ENCODE measurements at places on chromosomes 3 and 15.

DNA sequence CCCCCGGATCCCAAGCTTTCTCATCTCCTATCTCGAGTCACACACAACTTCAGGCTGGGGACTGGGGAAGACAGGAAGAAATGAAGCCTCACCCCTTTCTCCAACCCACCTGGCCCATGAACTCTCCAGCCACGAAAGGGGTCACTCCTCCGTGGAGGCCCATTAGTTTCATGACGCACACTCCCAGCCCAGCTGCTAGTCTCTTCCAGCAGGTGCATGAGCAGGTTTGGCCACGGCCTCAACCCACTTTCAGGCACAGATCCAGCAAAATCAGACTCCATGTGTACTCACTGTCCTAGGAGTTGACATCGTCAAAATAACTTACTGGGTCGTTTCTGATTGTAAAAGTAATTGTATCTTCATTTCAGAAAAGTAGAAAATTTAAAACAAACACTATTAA is 76.6 kb downstream of the C3orf70 start:
- no peaks in the 10 kb centered on the region for H3K36me3 ChIP-seq
- H3K27me3 ChIP-seq, result peaks cover 15% of the 10 kb centered on the region
- no peak for DNase-seq
- H3K4me1 ChIP-seq, result no peaks in the 10 kb centered on the region
- H3K4me3 ChIP-seq, result no peak overlapping the region
- no peak overlapping the region for H3K27ac ChIP-seq

DNA sequence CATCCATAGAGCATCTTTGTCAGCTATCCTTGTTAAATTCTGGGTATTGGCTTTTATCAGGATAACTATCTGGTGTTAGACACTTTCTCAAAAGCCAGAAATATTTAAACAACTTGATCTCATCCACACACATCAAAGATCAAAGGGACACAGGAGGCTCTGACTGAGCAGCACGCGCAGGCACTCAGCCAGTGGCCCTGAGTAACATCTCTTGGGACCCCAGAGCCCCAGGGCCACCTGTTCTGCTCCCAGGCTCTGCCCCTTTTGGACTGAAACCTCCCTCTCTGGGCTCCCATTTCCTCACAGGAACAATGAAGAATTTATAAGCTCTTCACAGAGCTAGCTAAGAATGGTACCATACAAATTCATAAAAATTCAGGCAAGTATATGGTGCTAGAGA is 16.1 kb downstream of the ATP10A start:
- no peak for DNase-seq
- peak overlapping the region; percentile 56 for H3K4me3 ChIP-seq
- no peaks in the 10 kb centered on the region for H3K27me3 ChIP-seq
- H3K4me1 ChIP-seq, result peaks cover 49% of the 10 kb centered on the region

DNA sequence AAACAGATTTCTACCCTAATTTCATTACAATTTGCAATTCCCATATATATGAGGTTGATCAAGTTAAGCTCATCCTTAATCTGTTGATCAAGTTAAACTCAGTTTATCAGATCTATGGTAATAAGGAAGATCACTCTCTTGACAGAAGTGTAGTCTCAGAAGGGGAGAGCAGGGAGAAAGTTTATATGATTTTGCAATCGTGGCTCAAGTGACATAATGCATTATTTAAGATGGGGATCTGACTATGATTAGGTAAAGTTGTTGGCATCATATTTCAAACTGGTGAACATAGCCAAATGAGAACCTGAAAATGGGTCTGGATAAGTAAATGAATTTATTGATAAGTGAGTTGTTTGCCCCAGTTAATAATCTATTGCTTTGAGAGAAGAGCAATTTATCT is 995.3 kb downstream of the OTOL1 start:
- H3K27me3 ChIP-seq, result no peaks in the 10 kb centered on the region
- H3K4me3 ChIP-seq, result no peak overlapping the region
- H3K27ac ChIP-seq, result no peak overlapping the region
- no peaks in the 10 kb centered on the region for H3K36me3 ChIP-seq

- no peak for DNase-seq
- H3K27ac ChIP-seq, result no peak overlapping the region
- no peak overlapping the region for H3K4me3 ChIP-seq
- no peaks in the 10 kb centered on the region for H3K4me1 ChIP-seq
- H3K27me3 ChIP-seq, result no peaks in the 10 kb centered on the region
Measured at GRCh38 chr3:25403968-25404367, 24.1 kb upstream of the RARB start.

- H3K4me1 ChIP-seq, result no peaks in the 10 kb centered on the region
- H3K36me3 ChIP-seq, result no peaks in the 10 kb centered on the region
- H3K27me3 ChIP-seq, result peaks cover 12% of the 10 kb centered on the region
- no peak for DNase-seq
Measured at GRCh38 chr15:82312586-82313349, 36.5 kb downstream of the GOLGA6L10 start.

DNA sequence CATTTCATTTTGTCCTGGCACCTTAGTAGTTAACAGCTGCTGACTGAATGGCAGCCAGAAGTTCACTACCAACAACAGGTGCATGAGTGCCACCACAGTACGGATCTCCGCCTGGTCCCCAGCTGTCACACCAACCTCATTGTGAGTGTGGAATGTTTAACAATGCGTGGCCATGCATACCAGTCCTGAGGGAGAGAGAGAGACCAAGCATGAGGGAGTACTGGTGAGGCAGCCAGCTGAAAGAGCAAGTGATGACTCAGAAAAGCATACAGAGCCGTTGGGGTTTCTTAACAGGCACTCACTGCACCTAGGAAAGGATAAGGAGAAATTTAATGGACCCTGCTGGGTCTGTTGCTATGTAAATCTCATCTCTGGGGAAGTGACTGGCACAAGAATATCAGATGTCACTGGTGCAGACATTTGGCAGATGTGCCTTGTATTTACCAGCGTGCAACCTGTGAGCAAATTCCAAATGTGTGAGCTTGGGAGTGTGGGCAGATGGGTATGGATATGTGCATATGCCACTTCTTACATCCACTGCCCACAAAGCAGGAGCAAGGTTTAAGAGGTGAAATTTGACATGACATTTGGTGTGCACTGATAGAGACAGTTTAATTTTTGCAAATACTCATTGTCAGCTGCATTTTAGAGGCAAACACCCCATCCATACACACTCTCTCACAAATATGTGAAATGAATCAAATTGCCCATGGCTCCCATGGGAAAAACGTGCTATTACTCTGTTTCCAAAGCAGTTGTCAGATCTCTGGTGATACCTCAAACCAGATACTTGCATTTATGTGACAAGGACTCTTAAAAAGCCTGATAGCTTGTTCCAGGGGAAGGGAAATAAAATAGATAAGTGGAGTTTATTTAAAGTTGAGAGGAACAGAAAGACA is 245.2 kb upstream of the ARPP21 start:
- no peak for DNase-seq
- H3K36me3 ChIP-seq, result no peaks in the 10 kb centered on the region
- no peak overlapping the region for H3K27ac ChIP-seq
- no peak overlapping the region for H3K4me3 ChIP-seq
- no peaks in the 10 kb centered on the region for H3K27me3 ChIP-seq

DNA sequence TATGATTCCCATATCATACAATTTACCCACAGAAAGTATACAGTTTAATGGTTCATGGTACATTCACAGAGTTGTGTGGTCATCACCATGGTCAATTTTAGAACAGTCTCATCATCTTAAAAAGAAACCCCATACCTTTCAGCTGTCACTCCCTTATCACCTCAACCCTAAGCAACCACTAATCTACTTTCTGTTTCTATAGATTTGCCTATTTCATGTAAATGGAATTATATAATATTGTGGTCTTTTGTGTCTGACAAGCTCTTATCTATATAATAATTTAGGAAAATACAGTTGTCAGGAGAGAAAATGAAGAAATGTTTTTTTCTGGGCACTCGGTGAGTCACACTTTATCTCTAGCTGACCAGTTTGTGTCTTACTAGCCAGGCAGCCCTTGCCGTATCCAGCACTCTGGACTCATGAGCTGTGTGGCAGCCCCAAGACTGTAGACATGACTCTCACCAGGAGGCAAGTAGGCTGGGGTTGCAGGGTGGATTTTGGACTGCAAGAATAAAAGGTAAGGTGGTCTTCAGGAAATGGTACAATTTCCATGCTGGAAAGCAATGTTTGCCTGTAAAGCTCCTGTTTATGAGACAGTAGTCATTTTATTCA is 234.6 kb downstream of the THRB start:
- no peaks in the 10 kb centered on the region for H3K27me3 ChIP-seq
- H3K4me3 ChIP-seq, result no peak overlapping the region
- DNase-seq, result no peak
- no peak overlapping the region for H3K27ac ChIP-seq

GRCh38 chr3:134369861-134370596 is 4.2 kb downstream of the AMOTL2 start:
- H3K4me3 ChIP-seq, result no peak overlapping the region
- no peak overlapping the region for H3K27ac ChIP-seq
- peaks cover 4% of the 10 kb centered on the region for H3K36me3 ChIP-seq
- H3K4me1 ChIP-seq, result peaks cover 8% of the 10 kb centered on the region
- no peak for DNase-seq

- no peaks in the 10 kb centered on the region for H3K36me3 ChIP-seq
- no peaks in the 10 kb centered on the region for H3K4me1 ChIP-seq
- no peaks in the 10 kb centered on the region for H3K27me3 ChIP-seq
- DNase-seq, result no peak
- H3K27ac ChIP-seq, result no peak overlapping the region
- no peak overlapping the region for H3K4me3 ChIP-seq
Measured at GRCh38 chr15:87817553-87817952, 439.0 kb downstream of the NTRK3 start.

- no peaks in the 10 kb centered on the region for H3K27me3 ChIP-seq
- no peaks in the 10 kb centered on the region for H3K4me1 ChIP-seq
- peaks cover 3% of the 10 kb centered on the region for H3K36me3 ChIP-seq
- no peak for DNase-seq
Measured at GRCh38 chr3:73687106-73688004, 62.6 kb upstream of the PDZRN3 start.

GRCh38 chr3:30660656-30661055 is 54.3 kb downstream of the TGFBR2 start:
- no peak for DNase-seq
- peaks cover 42% of the 10 kb centered on the region for H3K36me3 ChIP-seq
- H3K27ac ChIP-seq, result peak overlapping the region; percentile 96
- H3K4me3 ChIP-seq, result peak overlapping the region; percentile 31
- no peaks in the 10 kb centered on the region for H3K27me3 ChIP-seq

GRCh38 chr15:47897525-47897924 is 180.2 kb downstream of the SEMA6D start:
- H3K36me3 ChIP-seq, result no peaks in the 10 kb centered on the region
- H3K27me3 ChIP-seq, result no peaks in the 10 kb centered on the region
- no peak overlapping the region for H3K4me3 ChIP-seq
- DNase-seq, result no peak
- H3K4me1 ChIP-seq, result no peaks in the 10 kb centered on the region
- H3K27ac ChIP-seq, result no peak overlapping the region

DNA sequence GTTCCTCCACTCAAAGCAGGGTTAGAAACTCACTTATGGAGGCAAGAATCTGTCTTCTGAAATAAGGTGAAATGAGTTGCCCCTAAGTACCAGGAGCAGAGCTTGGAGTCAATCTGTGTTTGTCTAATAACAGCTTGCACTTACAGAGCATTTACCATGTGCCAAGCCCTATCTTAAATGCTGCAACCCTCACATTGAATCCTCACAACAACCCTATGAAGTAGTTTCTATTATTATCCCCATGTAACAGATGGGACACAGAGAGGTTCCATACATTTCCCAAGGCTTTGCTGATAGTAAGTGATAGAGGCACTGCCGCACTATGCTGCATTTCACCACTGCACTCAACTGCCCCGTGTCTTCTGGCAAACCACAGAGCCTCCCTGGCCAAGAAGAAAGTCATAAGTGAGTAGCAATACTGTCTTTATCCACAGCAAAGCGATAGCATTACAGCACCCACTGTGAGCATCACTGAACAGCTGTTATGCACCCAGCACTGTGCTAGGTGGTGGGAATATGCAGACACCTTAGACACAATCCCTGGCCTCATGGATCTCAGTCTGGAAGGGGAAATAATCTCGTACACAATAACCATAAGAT is 141.5 kb downstream of the SSR3 start:
- no peak overlapping the region for H3K27ac ChIP-seq
- no peaks in the 10 kb centered on the region for H3K36me3 ChIP-seq
- no peak for DNase-seq
- H3K4me1 ChIP-seq, result no peaks in the 10 kb centered on the region
- peaks cover 35% of the 10 kb centered on the region for H3K27me3 ChIP-seq

- H3K4me1 ChIP-seq, result no peaks in the 10 kb centered on the region
- no peak for DNase-seq
- H3K27me3 ChIP-seq, result no peaks in the 10 kb centered on the region
- H3K4me3 ChIP-seq, result no peak overlapping the region
- no peak overlapping the region for H3K27ac ChIP-seq
- no peaks in the 10 kb centered on the region for H3K36me3 ChIP-seq
Measured at GRCh38 chr3:192940129-192940528, 22.5 kb upstream of the MB21D2 start.

DNA sequence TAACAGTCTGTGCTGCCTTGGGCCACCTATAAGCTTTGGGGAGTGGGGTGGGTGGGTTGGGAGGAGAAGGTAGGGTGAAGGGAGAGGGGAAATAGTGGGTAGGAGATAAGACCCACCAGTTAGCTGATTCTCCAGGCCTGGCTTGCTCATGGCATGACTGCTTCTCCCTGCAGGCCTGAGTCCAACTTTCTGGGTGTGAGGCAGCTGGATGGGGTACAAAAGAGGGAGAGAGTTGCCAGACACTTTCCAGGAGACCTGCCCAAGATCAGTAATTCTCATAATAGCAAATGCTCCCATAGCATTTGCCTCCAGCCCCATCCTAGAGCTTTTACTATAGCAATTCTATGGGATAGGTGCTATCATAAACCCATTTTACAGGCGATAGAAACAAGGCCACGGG is 7.7 kb downstream of the CGNL1 start:
- H3K4me1 ChIP-seq, result no peaks in the 10 kb centered on the region

DNA sequence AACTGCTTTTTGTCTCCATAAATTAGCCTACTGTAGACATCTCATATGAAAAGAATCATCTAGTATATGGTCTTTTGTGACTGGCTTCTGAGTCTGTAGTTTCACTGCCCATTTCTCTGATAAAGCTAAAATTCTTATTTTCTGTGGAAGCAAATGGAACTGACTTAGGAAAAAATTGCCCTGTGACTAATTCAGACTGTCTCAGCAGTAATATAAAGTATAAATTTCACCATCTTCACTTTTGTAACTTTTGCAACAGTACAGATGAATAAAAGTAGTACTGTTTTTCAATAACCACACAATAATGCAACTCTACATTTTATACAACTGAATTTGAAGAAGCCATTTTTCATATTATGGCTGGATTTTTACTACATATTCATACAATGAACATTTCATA is 104.1 kb downstream of the TBC1D5 start:
- peaks cover 17% of the 10 kb centered on the region for H3K4me1 ChIP-seq
- H3K27me3 ChIP-seq, result no peaks in the 10 kb centered on the region
- H3K27ac ChIP-seq, result no peak overlapping the region
- H3K36me3 ChIP-seq, result no peaks in the 10 kb centered on the region
- H3K4me3 ChIP-seq, result no peak overlapping the region

GRCh38 chr15:63456258-63456657 is 48.1 kb upstream of the USP3 start:
- H3K27me3 ChIP-seq, result peaks cover 6% of the 10 kb centered on the region
- H3K4me3 ChIP-seq, result no peak overlapping the region
- no peak for DNase-seq
- H3K27ac ChIP-seq, result no peak overlapping the region
- H3K4me1 ChIP-seq, result no peaks in the 10 kb centered on the region
- peaks cover 5% of the 10 kb centered on the region for H3K36me3 ChIP-seq

- H3K4me3 ChIP-seq, result no peak overlapping the region
- DNase-seq, result no peak
- H3K27ac ChIP-seq, result no peak overlapping the region
- peaks cover 6% of the 10 kb centered on the region for H3K27me3 ChIP-seq
- H3K4me1 ChIP-seq, result no peaks in the 10 kb centered on the region
- peaks cover 4% of the 10 kb centered on the region for H3K36me3 ChIP-seq
Measured at GRCh38 chr3:194022816-194023215, 113.1 kb upstream of the HES1 start.
